ENCODE measurements at places on chromosomes 7 and 10.

GRCh38 chr7:117072620-117073118, 119.4 kb downstream of the ST7 start:
- peaks cover 9% of the 10 kb centered on the region for H3K4me1 ChIP-seq
- no peak overlapping the region for H3K4me3 ChIP-seq
- H3K36me3 ChIP-seq: no peaks in the 10 kb centered on the region
- H3K27ac ChIP-seq: no peak overlapping the region
- DNase-seq: no peak

DNA sequence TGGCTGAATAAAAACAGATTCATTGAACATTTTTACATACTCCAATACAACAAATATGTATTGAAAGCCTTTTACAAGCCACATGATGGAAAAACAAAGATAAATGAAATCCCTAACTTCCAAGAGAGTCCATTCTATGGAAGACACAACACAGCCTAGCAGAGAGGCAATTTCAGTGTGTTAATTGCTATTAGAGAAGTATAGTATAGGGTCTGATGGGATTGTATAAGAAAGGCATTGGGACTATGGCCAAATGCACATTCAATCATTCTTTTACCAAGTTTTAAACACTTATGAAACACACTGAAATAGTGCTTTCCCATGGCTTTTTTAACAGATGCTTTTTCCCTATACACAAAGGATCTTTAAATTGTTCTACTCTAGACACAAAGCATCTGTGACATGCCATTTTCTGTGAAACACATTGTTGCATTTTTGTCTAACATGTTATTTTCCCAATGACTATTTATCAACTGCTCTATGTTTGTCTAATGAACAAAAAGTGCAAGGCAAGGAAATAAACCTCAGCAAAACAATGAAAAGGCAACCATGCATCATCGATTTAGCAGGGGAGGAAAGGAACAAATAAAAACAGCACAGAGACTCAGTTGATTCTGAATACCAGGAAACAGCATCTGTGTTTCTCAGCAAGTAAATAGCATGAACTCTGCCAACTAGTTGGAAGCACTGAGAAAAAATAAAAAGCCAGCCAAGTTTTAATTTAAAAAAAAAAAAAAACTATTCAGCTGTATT, 42.4 kb upstream of the PHYHIPL start:
- H3K4me1 ChIP-seq: no peaks in the 10 kb centered on the region
- no peaks in the 10 kb centered on the region for H3K27me3 ChIP-seq
- no peaks in the 10 kb centered on the region for H3K36me3 ChIP-seq
- no peak for DNase-seq
- no peak overlapping the region for H3K27ac ChIP-seq

- no peak for DNase-seq
- no peaks in the 10 kb centered on the region for H3K36me3 ChIP-seq
- peaks cover 24% of the 10 kb centered on the region for H3K27me3 ChIP-seq
- H3K4me3 ChIP-seq: no peak overlapping the region
- no peak overlapping the region for H3K27ac ChIP-seq
Observed at GRCh38 chr10:48623607-48624132, 18.8 kb upstream of the ARHGAP22 start.

- DNase-seq: no peak
- peaks cover 4% of the 10 kb centered on the region for H3K36me3 ChIP-seq
- H3K4me1 ChIP-seq: peaks cover 2% of the 10 kb centered on the region
- H3K27me3 ChIP-seq: no peaks in the 10 kb centered on the region
- no peak overlapping the region for H3K27ac ChIP-seq
Observed at GRCh38 chr7:6153646-6154541, 118.5 kb downstream of the CYTH3 start.

Data from T-helper 17 cell (primary cell).